ENCODE measurements at places on chromosomes 2 and 18.

DNA sequence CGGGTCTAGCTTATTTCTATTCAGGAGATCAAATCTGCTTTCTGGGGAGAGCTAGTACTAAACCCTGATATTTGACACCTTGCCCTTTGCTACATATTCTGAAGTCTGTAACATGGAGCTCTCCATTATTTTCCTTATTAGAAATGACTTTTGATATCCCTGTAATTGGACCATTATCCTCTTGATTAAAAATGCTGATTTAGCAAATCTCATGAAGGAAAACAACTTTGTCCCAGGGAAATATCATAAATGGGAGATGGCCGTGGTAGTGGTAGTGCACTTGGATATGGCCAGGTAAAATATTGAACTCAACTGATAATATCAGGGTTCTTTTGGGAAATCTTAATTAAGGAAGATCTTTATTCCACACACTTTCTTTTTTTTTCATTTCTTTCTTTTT is 326.5 kb downstream of the RPRM start:
- no peaks in the 10 kb centered on the region for H3K4me1 ChIP-seq
- no peaks in the 10 kb centered on the region for H3K36me3 ChIP-seq
- no peak overlapping the region for H3K4me3 ChIP-seq
- no peaks in the 10 kb centered on the region for H3K27me3 ChIP-seq

DNA sequence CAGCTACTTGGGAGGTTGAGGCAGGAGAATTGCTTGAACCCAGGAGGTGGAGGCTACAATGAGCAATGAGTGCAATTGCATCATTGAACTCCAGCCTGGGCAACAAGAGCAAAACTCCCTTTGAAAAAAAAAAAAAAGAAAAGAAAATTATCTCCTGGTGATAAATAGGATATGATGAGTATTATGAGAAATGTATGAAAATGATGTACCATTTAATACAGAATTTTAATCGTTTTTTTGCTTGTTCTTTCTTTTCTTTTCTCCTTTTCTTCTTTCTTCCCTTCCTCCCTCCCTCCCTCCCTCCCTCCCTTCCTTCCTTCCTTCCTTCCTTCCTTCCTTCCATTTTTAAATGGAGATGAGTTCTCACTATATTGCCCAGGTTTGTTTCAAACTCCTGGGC is 40.4 kb downstream of the TTC27 start:
- no peaks in the 10 kb centered on the region for H3K4me1 ChIP-seq
- H3K27ac ChIP-seq = no peak overlapping the region
- H3K4me3 ChIP-seq = no peak overlapping the region
- no peaks in the 10 kb centered on the region for H3K27me3 ChIP-seq
- DNase-seq = no peak

DNA sequence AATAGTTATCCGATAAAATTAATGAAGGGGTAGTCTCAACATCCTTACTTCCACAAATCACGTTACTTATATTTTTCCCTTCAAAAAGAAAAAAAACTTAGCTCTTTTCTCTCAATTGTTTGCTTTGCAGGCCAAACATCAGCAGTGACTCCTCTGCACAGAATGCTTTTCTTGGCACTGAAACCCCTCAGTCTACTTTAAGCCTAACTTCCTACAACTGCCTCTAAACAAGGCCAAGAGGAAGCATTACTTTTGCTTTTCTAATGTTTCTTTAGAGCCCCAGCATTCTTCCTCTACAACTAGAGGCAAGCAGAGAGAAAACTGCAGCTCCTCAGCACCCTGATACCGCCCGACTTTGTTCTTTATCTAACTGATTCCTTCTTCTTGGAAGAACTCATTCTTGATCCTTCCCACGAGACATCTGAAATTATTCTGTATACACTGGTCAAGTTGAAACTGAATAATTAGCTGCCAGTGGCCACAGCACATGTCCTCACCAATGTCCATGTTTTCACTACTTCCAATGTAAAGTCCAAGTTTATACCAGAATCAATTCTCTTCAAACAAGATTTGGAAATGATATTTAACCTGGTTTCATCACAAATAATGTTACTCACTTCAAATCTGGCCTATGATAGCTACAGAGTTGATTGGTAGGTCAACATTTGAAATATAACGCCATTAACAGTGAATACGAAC is 55.3 kb downstream of the DTNB start:
- H3K27me3 ChIP-seq = no peaks in the 10 kb centered on the region
- H3K27ac ChIP-seq = no peak overlapping the region
- peaks cover 2% of the 10 kb centered on the region for H3K36me3 ChIP-seq
- DNase-seq = no peak
- no peaks in the 10 kb centered on the region for H3K4me1 ChIP-seq

GRCh38 chr2:120650022-120650644 is 85.5 kb upstream of the GLI2 start:
- H3K36me3 ChIP-seq = no peaks in the 10 kb centered on the region
- no peaks in the 10 kb centered on the region for H3K27me3 ChIP-seq
- no peak for DNase-seq

- DNase-seq = no peak
- H3K36me3 ChIP-seq = no peaks in the 10 kb centered on the region
- H3K4me1 ChIP-seq = peaks cover 25% of the 10 kb centered on the region
These were observed 160.4 kb downstream of the HDAC4 start for GRCh38 chr2:239240414-239240881.

DNA sequence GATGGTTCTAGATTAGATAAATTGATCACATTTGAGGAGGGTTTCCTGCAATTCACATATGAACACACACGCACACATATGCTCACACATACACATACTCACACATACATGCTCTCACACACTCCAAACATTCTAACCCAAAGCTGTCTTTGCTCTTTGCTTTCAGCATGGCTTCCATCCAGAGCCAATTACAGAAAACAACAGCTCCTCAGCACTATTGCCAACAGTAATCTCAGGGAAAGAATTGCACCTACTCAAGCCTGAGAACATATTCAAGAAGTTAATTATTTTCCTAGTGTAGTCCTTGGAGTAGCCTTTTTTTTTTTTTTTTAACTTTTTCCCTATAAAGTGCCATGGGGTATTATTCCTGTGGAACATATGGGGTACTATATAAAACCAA is 246.9 kb upstream of the PARD3B start:
- H3K27ac ChIP-seq = no peak overlapping the region
- no peak overlapping the region for H3K4me3 ChIP-seq
- H3K4me1 ChIP-seq = no peaks in the 10 kb centered on the region
- H3K27me3 ChIP-seq = no peaks in the 10 kb centered on the region
- no peak for DNase-seq

DNA sequence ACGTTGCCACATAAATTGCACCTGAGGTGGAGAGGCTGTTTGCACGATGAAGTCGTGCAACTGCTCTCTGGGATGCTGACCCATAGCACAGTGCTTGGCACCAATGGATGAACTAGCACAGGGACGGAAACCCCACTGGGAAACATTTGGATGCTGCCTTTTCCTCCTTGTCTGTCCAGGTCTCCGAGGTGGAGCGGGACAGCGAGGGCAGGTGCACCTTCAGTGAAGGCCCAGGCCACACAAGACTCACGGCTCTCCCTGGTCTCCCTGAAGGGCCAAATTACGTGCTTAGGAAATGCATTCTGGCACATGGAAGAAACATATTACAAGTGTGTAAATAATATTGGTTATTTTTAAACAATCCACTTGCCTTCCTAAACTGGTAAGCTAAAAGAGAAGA is 70.3 kb downstream of the TPO start:
- H3K4me3 ChIP-seq = no peak overlapping the region
- H3K27ac ChIP-seq = no peak overlapping the region
- no peaks in the 10 kb centered on the region for H3K36me3 ChIP-seq
- no peaks in the 10 kb centered on the region for H3K4me1 ChIP-seq
- DNase-seq = no peak
- H3K27me3 ChIP-seq = no peaks in the 10 kb centered on the region

- H3K27me3 ChIP-seq = peaks cover 2% of the 10 kb centered on the region
- DNase-seq = no peak
- H3K27ac ChIP-seq = no peak overlapping the region
- H3K4me3 ChIP-seq = no peak overlapping the region
These were observed 61.2 kb downstream of the BOD1L2 start for GRCh38 chr18:57208047-57208446.
